Upper lobe of left lung (tissue), 6 donors: ENCODE measurements at places on chromosomes 12 and 14. TPM values are rescaled to one million over a fixed set of nuclear protein-coding genes. Genes with fewer than 3 reads are reported as not detected.
A peak's percentile ranks its signal among the peaks of the same experiment; 100 is the strongest.

The PGF gene
- total RNA-seq, result 21.3 TPM

DNA sequence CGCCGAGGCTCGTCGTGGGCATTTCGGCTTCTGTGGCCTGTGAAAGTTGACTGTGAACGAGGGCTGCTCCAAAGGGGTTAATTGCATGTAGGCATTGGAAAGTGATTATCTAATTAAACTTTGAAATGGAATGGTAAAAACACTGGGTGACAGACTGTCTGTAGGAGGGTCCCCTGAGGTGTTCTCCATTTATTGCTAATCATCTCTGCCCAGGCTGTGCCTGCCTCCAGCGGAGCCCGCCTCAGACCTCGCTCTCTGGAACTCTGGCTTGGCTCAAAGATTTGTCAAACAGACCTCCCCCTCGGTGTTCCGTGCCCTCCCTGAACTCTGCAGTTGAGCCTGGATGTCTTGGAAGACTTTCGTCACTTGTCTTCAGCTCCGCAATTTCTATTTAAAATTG is 50.2 kb upstream of the VRK1 start:
- no peaks in the 10 kb centered on the region for H3K4me1 ChIP-seq
- no peak overlapping the region for H3K4me3 ChIP-seq
- no peak overlapping the region for H3K27ac ChIP-seq
- no peak for DNase-seq
- H3K27me3 ChIP-seq, result no peaks in the 10 kb centered on the region

GRCh38 chr12:76768576-76768975 is 4.7 kb downstream of the ZDHHC17 start:
- H3K27me3 ChIP-seq, result no peaks in the 10 kb centered on the region
- H3K36me3 ChIP-seq, result no peaks in the 10 kb centered on the region
- DNase-seq, result no peak
- H3K4me3 ChIP-seq, result no peak overlapping the region
- H3K27ac ChIP-seq, result no peak overlapping the region

DNA sequence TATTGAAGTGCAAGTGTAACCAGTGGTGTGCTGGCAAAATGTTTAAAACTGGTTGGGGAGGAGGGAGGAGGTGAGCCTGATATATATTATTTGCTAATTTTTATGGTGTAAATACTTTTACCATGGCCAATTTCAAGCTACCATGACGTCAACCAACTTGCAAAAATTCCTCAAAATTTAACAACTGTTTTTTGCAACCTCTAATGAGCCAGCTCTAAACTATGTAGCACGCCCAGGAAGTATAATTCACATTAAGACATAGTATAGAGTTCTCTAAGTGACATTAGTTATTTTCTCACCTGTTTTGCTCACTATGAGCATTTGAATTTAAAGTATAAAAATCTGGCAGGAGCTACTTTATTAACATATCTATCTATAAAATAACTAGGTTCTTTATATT is 41.4 kb downstream of the ATL1 start:
- H3K36me3 ChIP-seq, result no peaks in the 10 kb centered on the region
- DNase-seq, result no peak

GRCh38 chr14:44444454-44444853 is 62.6 kb downstream of the FSCB start:
- no peaks in the 10 kb centered on the region for H3K4me1 ChIP-seq
- no peak for DNase-seq
- no peak overlapping the region for H3K4me3 ChIP-seq
- no peaks in the 10 kb centered on the region for H3K36me3 ChIP-seq

DNA sequence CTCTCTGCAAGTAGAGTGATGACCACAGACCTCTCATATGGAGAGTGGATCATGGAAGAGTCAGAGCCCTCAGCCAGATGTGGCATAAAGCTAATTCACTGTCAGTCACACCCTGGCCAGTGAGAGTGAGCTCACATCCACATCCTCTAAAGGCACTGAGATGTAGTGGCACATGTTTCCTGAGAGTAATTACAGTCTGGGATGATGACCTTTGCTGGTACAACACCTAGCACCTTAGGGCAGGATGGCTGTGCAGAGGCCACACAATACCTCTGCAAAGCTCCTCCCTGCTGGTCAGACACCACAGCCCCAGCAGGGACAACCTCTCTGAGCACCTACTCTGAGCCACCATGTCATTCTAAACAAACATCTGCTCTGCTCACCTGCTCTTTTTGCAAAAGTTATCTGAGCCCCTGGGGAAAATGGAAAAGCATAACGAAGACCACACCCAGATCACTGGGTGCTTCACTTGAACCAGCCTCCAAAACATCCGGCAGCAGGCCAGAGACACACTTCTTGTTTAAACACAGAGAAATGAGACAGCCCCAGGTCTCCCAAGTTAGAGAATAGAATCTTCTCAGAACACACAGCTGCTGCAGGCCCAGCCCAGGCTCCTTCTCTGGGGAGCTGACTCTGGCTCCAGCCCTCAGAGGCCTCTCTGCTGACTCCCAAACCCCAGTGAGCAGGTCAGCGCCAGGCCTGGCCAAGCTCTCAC is 30.3 kb downstream of the PITPNM2 start:
- no peaks in the 10 kb centered on the region for H3K27me3 ChIP-seq
- no peak for DNase-seq
- H3K4me3 ChIP-seq, result no peak overlapping the region
- H3K27ac ChIP-seq, result peak overlapping the region; percentile 24

GRCh38 chr14:37230551-37231194 is 32.9 kb downstream of the MIPOL1 start:
- H3K27me3 ChIP-seq, result no peaks in the 10 kb centered on the region
- H3K27ac ChIP-seq, result no peak overlapping the region
- H3K4me1 ChIP-seq, result no peaks in the 10 kb centered on the region
- H3K4me3 ChIP-seq, result no peak overlapping the region
- H3K36me3 ChIP-seq, result no peaks in the 10 kb centered on the region
- DNase-seq, result no peak

DNA sequence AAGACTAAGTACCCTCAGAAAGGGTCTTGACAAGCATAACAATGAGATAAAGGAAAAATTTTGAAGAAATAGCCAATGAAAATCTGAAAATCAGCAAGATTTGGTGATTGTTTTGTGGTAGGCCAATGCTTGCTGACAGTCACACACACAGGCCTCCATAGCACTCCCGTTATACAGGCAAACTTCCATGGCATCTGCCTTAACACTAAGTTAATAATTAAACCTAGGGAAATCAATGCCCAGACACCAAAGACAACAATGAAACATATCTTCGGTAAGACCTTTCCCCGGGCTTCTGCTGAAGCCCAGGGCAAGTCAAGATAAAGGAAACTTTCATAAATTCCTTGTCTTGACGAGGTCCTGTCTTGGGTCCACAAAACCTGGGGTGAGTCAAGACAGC is 18.6 kb upstream of the RERGL start:
- H3K27me3 ChIP-seq, result no peaks in the 10 kb centered on the region
- no peaks in the 10 kb centered on the region for H3K36me3 ChIP-seq
- no peaks in the 10 kb centered on the region for H3K4me1 ChIP-seq
- no peak overlapping the region for H3K27ac ChIP-seq
- no peak overlapping the region for H3K4me3 ChIP-seq

DNA sequence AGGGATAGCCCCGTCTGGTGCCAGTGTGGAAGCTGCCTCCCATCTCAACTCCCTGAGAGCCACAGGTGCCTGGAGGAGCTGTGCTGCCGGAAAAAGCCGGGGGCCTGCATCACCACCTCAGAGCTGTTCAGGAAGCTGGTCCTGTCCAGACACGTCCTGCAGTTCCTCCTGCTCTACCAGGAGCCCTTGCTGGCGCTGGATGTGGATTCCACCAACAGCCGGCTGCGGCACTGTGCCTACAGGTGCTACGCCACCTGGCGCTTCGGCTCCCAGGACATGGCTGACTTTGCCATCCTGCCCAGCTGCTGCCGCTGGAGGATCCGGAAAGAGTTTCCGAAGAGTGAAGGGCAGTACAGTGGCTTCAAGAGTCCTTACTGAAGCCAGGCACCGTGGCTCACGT is 25.5 kb upstream of the P2RX4 start:
- H3K27me3 ChIP-seq, result no peaks in the 10 kb centered on the region
- H3K4me3 ChIP-seq, result no peak overlapping the region
- H3K27ac ChIP-seq, result no peak overlapping the region
- H3K36me3 ChIP-seq, result peaks cover 8% of the 10 kb centered on the region
- no peaks in the 10 kb centered on the region for H3K4me1 ChIP-seq
- no peak for DNase-seq

DNA sequence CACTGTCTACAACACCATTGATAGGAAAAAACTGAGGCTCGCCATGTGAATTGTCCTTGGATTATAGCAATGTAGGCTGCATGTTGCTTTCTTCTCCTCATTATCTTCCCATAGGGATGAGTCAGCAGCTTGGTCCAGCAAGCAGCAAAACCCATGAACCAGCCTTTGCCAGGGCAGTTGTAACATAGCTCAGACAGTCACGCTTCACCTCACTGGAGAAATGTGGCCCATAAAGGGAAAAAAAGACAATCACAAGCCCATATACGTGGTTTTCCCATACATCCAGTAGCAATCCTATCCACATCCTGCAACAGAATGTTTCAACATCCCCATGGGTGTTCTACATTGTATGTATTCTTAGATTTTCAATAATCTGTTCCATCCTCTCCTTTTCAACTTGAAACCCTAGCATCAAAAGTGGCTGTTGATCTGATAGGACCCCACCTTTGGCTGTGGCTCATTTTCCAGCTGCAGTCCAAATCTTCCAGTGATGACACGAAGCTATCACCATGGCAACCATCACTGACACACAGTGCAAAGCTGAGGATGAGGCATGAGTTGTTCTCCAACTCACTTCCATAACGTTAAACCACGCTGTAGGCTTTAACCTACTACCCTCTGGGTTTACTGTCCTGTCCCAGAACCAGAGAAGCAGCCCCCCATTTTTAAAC is 34.0 kb downstream of the GRIN2B start:
- H3K4me3 ChIP-seq, result no peak overlapping the region
- DNase-seq, result no peak
- no peaks in the 10 kb centered on the region for H3K36me3 ChIP-seq
- H3K27ac ChIP-seq, result no peak overlapping the region

GRCh38 chr12:109580272-109580671 is 6.7 kb downstream of the MVK start:
- H3K36me3 ChIP-seq, result peaks cover 28% of the 10 kb centered on the region
- no peaks in the 10 kb centered on the region for H3K27me3 ChIP-seq
- DNase-seq, result no peak
- no peak overlapping the region for H3K4me3 ChIP-seq

DNA sequence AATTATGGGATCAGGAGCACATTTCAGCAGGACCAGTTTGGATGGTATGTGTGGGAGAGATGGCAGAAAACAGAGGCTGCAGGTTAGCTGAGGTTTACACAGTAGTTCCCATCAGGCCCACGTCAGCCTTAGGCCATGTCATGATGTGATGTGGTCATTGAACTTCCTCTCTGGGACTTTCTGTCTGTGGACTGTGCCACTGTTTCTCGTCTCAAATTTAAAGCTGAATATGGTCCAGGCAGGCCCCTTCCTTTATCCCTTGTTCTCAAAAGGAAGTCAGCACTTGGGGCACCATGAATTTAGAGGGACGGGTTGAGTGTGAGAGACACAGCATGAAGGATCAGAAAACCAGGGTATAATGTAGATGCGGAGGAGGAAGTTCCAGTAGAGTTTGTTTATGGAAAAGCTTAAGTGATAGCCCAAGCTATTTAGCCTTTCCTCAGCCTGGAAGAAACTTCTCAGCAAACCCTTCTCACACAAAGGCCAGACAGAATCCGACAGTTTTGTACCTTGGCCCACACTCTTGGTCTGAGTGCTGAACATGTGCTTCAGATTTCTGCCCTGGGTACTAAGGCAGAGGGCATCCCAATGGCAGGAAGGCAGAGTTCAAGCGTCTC is 3.6 kb upstream of the IGFBP6 start:
- H3K27ac ChIP-seq, result no peak overlapping the region
- DNase-seq, result no peak
- H3K36me3 ChIP-seq, result no peaks in the 10 kb centered on the region
- H3K4me3 ChIP-seq, result no peak overlapping the region
- H3K4me1 ChIP-seq, result peaks cover 34% of the 10 kb centered on the region

DNA sequence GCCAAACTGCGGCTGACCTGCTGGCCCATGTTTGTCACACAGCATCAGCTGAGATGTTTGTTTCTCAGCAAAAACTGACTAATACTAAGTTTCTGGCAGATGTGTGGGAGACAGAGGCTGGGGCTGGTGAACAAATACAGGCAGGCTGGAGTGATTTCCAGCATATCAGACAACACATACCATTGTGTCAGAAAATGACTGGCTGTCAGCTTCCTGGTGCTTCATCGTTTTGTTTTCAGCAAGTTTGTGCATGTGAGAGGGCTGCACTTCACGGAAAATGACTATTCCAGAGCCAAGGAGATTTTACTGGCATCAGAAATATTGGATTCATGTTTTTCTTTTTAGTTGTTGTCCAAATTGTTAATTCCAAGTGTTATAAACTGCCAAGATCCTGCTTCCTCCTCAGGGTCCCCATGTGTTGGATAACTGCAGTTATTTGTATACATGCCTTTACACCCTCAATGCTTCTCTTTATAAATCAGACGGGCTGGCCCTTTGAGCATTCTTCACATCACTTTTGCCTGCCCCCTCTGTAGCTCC is 145.7 kb downstream of the GALC start:
- no peaks in the 10 kb centered on the region for H3K36me3 ChIP-seq
- DNase-seq, result no peak
- H3K27ac ChIP-seq, result no peak overlapping the region
- no peaks in the 10 kb centered on the region for H3K27me3 ChIP-seq
- no peaks in the 10 kb centered on the region for H3K4me1 ChIP-seq

DNA sequence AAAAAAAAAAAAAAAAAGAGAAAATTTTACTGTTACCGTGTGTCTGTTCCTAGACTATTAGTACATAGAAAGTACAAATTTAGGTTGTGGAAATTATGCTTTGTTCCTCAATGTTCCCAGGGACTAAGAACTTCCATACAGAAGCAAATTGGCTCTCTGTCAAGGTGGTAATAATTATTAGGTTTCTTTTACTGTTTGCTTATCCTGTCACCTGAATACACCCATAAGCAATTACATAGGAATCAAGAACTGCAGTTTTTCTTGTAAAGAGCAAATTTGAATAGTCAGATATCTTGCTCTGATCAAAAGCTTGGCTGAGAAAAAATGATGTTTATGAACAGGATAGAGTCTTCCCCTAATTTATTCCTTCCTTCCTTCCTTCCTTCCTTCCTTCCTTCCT is 191.2 kb downstream of the AEBP2 start:
- no peaks in the 10 kb centered on the region for H3K4me1 ChIP-seq
- no peak for DNase-seq
- H3K4me3 ChIP-seq, result no peak overlapping the region
- no peak overlapping the region for H3K27ac ChIP-seq
- H3K27me3 ChIP-seq, result no peaks in the 10 kb centered on the region
- H3K36me3 ChIP-seq, result no peaks in the 10 kb centered on the region

The KRT3 gene
- not detected for total RNA-seq

GRCh38 chr12:93913845-93914244 is 234.5 kb upstream of the PLXNC1 start:
- no peak overlapping the region for H3K4me3 ChIP-seq
- H3K27ac ChIP-seq, result no peak overlapping the region
- no peaks in the 10 kb centered on the region for H3K27me3 ChIP-seq
- DNase-seq, result no peak
- no peaks in the 10 kb centered on the region for H3K36me3 ChIP-seq

GRCh38 chr12:52082988-52083637 is 3.6 kb downstream of the SMIM41 start:
- no peaks in the 10 kb centered on the region for H3K27me3 ChIP-seq
- peak overlapping the region; percentile 89 for H3K27ac ChIP-seq
- peaks cover 38% of the 10 kb centered on the region for H3K4me1 ChIP-seq
- no peak for DNase-seq
- peak overlapping the region; percentile 2 for H3K4me3 ChIP-seq
